ENCODE measurements at places on chromosomes 6 and 20.

- DNase-seq, result no peak
Measured at GRCh38 chr6:41373627-41373918, 38.2 kb downstream of the NCR2 start.

DNA sequence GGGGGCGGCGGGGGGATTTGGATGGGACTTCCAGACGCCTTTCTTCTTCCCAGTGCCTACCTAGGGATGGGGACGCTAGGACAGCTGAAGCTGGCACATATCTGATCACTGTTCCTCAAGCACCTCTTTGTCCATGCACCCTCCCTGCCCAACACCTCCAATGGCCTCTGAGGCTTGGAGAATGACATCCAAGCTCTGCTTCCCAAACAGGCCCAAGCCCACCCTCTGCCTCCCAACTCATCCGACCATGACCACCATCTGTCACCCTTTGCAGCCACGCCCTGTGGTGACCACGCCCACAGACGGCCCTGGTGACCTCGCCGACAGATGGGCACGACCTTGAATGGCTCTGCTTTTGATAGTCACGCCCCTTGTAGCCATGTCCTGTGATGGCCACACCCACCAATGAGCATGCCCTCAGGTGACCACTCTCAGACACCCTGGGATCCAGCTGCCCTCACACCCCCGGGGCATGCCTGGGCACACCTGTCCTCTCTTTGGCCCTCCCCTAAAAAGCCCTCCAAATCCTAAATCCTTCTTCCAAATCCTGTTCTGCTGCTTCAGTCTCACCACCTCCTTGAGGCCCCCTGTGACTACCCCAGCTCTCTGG is 51.0 kb downstream of the SSR1 start:
- DNase-seq, result no peak

DNA sequence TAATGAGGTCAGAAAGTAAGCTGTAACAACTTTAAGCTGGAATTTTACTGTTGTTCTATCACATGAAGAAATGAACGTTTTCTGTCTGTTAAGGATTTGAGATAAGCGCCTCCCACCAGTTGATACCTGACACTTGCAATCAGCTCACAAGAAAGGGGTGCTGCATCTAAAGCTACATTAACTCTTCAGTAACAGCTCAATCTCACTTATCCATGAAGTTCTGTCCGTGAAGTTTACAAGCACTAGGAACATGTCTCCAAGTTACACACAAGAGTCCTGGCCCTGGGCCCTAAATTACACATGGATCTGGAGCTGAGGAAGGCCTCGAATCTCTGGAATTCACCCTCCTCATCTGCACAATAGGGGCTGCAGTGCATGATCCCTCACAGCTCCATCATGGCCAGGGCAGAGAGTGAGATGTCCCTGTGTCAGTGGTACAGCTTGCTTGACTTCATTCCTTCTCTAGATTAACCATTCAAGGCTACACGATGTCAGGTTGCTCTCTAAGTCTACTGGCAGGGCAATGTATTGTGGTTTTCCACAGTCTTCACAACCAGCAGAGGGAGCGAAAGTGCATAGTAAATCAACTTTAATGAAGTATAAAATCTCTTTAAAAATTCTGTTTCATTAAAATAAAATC is 182.4 kb upstream of the MCHR2 start:
- DNase-seq, result no peak

DNA sequence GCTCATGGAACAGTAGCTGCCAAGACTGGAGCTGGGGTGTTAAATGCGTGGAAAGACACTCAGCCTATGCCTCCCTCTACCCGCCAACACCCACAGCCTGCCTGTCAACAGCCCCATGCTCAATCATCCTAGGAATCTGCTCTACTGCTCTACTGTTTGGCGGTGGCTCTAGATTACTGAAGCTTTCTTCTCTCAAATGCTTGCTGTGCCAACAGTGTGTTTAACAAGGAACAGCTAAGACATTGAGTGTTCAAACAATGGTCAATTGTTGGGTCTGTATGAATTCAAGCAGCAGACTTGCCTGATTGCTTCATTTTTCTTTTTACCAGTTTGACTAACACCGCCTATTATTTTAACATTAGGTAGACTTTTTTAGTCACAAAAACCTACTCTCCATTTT is 258.6 kb downstream of the SOD2 start:
- no peak for DNase-seq

DNA sequence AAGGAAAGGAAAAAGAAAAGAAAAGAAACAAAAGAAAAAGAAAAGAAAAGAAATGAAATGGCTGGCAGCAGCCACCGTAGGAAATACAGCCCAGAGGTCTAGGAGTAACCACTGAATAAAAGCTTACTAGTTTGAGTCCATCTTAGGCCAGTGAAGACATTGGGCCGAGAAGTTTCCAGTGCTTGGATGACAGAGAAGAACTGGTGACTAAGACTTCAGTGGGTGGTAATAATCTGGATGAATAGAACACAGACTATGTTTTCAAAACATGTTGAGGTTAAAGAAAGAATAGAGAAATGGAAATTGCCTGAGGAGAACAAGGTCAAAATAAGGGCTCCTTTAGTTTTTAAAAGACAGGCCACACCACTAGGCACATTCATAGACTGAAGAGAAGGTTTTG is 198.8 kb downstream of the ATXN1 start:
- DNase-seq, result no peak

GRCh38 chr20:58877050-58877975 is 24.8 kb downstream of the GNAS start:
- DNase-seq, result no peak

GRCh38 chr6:56593801-56594318 is 48.8 kb downstream of the DST start:
- no peak for DNase-seq

GRCh38 chr6:37039958-37040357 is 34.5 kb downstream of the FGD2 start:
- no peak for DNase-seq

- DNase-seq, result no peak
Measured at GRCh38 chr6:23890543-23891227, 235.3 kb upstream of the NRSN1 start.

Measured in brain pericyte (primary cell).